C1 segment of cervical spinal cord (tissue), 14 donors: ENCODE measurements at places on chromosomes 7 and 10.

GRCh38 chr10:108791030-108791429, 1132.3 kb downstream of the XPNPEP1 start:
- DNase-seq, result no peak

DNA sequence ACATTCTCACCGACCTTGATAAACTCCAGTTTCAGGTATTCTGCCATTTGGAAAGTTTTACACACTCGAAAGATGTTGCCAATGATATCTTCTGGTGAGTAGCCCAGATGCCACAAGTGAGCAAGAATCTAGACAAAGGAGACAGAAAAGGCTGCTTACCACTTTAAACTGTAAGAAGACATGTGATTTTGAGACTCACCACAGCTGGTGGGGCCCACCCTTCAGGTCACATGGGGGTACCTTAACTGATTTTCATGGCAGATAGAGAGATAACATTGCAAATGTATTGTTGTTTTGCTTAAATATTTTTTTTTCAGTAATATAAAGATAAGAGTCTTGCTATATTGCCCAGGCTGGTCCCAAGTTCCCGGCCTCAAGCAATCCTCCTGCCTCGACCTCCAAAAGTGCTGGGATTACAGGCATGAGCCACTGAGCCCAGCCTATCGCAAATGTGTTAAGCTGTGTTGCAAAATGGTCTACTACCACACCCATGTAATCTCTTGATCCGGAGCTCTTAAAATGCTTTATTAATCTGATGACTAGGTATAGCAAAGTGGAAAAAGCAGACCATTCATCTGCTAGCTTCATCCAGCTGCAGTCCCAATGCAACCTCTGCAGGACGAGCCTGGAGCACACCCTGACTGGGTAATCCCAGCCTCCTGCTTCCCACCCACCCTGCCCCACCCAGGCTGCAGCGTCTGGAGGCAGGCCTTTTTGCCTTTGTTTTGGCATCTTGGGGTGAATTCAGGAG, 18.5 kb downstream of the RFC2 start:
- DNase-seq, result no peak

DNA sequence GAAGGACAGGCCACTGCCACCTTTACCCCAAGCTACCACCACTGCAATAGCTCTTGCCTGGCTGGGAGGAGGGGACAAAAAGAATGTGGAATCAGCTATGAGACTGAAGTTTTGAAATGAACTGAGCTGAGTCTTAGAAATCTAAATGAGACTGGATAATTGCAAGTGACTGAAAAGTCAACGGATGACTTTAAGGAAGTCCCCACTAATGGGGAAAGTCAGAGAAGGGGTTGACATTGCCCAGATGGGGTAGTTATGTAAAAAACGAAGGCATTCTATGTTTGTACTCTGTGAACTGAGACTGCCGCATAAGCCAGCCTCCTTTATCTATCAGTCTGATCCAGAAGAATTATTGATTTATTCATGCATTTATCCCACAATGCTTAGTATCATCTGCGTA, 67.2 kb downstream of the RBM20 start:
- DNase-seq, result no peak

DNA sequence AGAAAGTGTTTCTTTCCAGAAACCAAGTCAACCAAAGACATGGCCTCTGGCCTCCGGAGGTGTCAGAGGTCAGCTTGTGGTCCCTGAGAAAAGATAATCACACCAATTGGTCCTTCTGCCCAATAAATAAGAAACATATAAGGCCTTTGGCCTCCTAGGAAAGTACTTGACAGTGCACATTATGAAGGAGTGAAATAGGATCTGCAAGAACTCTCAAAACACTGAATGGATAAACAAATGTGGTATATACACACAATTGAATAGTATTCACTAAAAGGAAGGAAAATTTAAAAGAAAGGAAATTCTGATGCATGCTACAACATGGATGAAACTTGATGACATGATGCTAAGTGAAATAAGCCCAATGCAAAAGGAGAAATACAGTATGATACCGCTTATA, 35.4 kb upstream of the NRF1 start:
- DNase-seq, result no peak

DNA sequence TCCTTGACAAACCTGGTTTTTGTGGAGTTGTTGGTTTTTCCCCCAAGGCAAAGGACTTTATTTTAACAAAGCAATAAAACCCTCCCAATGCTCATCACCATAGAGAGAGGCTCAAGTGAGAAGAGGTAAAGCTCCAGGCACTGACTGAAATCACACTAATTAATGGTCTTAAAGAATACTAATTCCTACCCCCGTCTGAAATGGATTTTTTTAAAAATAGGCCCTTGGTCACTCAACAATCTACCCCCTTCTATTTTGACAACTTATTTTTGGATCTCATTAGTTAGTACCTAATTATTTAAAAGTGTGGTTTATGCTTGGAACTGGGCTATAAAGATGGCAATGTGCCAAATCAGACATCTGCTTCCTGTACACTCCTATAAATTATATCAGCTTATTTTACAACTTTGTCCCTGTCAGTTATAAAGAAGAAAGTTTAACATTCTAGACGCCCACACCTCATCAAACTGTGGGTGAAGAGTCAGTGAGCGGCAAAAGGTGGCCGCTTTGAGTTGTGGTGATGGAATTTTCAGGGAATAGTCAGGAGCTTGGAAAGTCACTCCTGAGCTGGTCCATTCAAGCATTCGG, 10.6 kb downstream of the GLI3 start:
- DNase-seq, result no peak

GRCh38 chr10:48400850-48401220, 94.4 kb downstream of the MAPK8 start:
- no peak for DNase-seq

DNA sequence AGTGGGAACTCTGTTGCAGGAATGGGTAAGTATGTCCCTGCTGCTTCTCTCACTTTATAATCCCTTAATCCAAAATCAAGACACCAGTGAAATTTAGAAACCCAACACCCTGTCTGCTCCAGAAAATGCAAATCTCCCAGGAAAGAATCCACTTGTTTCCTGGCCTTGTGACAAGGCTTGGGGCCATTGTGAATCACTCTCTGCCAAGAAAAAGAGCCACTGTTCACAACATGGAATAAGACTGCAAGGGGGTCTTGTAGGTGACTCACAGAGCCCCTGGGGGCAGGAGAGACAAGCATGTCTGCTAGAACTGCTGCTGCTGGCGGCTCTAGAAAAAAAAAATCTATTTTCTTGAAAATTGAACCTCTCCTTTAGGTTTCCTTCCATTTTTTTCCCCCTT, 191.2 kb downstream of the SORCS1 start:
- DNase-seq, result no peak

DNA sequence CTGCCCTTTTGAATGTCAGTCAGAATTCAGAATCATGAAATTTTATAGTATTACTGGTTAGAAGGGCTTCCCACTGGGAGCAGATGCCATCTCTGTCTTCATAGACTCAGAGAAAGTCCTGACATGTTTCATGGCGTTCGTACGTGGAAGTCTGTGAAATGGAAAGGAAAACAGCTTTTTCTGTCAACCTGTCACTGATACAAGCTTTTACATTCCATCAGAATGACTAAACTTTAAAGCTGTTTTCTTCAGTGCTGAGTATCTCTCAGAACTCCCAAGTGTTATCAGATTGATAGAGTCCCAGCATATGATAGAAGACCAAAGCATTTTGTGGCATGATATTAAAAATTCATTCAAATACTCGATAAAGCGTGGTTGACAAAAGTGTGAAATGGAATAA, 726.7 kb upstream of the GALNT17 start:
- DNase-seq, result no peak
